ENCODE measurements at places on chromosomes 4 and X. TPM values are rescaled to one million over a fixed set of nuclear protein-coding genes. Genes with fewer than 3 reads are reported as not detected.

The DCAF12L1 gene
- total RNA-seq = not detected

GRCh38 chr4:76198411-76199237 is 15.0 kb downstream of the SCARB2 start:
- ATAC-seq = peak; percentile 27

DNA sequence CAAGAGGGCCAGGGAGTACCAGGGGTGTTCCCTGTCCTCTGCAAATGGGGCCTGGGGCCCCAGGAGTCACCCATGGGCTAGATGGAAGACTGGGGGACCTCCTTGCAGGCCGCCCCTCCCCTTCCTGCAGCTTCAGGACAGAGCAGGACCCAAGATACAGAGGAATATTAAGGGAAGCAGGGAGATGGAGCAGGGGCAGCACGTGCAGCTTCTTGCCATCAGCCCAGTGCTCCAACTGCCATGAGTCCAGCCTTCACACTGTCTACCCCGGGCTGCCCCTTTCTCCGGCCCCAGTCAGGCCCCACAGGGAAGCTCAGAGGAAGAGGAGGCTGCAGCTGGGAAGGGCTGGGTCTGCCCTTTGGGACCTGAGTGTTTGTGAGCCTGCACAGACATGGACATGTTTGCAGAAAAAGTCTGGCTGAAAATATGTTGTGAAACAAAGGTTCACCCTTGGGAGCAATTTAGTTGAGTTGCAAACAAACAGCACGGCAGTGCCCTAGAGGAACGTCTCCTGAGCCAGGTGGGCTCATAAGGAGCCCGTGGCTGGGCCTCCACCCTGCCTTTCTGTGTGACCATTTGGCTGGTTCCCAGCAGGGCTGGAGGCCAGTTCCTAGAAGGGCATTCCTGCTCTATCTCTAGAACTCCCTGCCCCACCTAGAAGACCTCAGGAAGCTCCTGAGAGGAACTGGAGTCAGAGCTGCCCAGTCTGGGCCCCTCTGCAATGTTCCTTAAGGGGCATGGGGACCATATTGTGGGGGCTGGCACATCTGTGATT is 8.9 kb downstream of the FATE1 start:
- no peak for ATAC-seq

The NKX3-2 gene
- total RNA-seq = not detected

DNA sequence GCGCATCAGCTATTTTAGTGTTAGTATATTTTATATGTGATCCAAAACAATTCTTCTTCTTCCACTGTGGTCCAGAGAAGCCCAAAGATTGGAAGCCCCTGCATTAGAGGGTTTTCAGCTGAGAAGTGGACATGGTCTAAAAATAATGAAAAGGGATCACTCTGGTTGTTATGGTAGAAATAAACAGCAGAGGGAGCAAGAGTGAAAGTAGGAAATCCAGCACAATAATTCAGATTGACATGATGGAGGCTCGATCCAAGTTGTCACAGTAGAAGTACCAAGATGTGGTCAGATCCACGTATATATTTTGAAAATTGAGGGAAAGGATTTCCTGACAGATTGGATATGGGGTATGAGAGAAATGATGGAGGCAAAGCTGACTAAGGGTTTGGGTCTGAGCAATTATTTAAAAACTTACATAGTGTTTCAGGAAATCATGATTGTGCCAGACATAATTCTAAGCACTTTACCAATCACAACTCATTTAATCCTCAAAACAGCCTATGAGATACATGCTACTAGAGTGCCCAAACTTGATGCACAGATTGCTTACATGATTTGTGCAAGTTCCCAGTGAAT is 17.0 kb upstream of the TMEM144 start:
- ATAC-seq = peak; percentile 37

DNA sequence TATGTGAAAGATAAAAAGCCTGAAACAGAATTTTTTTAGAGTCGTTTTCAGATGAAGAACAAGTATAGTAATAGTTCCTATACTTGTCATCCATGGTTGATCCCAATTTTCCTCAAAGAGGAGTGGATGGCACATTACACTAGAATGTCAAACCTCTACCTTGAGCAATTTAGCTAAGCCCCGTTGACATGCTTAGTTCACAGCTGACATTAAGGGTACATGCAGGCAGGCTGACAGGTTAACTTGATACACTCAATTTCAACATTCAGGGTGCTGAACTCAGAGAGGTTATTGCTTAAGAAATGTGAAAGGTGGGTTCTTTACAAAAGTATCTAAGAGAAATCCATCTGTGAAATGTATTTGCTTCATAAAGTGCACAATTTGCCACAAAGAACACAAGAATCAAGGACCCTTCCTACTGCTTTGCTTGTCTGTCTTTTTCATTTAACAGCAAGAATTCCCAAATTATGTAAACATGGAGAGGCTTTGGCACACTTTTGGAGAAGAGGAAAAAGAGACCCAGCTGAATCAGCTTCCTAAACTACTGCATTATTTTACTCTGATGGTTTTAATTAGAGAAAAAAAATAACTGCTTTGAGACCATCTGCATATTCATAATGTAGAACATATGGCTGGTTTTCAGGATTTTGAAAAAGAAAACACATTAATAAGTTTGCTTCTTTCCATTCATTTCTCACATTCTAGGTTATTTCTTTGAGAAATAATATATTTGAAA is 122.5 kb upstream of the DDIT4L start:
- no peak for ATAC-seq

DNA sequence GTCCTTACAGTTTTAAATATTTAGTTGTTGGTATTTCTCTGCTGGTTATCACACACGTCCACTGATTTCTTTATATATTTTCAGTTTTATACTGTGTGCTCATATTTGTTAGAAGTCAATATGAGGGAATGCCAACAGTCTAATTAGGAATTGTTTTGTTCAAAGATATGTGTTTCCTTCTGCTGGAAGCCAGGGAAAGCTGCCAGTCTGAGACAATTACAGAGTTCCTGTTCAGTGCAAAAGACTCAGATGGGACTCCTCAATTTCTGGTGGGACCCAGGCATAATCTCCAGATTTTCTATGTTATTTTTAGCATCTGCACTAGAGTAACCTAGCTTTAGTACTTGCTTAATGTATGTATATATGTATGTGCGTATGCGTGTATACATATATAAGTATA is 486.0 kb downstream of the GRID2 start:
- ATAC-seq = no peak

GRCh38 chr4:153408932-153409331 is 57.2 kb upstream of the TMEM131L start:
- ATAC-seq = no peak

The PDHA2 gene
- not detected for total RNA-seq

- peak; percentile 15 for ATAC-seq
These were observed 23.7 kb upstream of the UBA1 start for GRCh38 chrX:47169726-47170515.

- no peak for ATAC-seq
These were observed 112.1 kb downstream of the MGST2 start for GRCh38 chr4:139777757-139778156.

DNA sequence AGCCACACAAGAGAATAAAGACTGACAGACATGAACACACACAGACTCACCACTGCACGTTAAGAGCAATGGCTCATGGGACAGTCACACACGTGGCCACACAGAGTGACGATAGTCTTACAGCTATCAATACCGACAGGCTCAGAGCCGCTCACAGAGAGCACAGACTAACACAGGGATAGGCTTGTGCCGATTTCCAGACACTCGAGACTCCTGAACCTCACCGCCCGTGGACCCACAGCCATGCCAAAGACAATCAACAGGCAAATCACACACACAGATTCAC is 716 bp upstream of the SLC38A5 start:
- no peak for ATAC-seq

The SH3D19 gene
- total RNA-seq = 31.6 TPM

The MAGEE1 gene
- 0.84 TPM for total RNA-seq

DNA sequence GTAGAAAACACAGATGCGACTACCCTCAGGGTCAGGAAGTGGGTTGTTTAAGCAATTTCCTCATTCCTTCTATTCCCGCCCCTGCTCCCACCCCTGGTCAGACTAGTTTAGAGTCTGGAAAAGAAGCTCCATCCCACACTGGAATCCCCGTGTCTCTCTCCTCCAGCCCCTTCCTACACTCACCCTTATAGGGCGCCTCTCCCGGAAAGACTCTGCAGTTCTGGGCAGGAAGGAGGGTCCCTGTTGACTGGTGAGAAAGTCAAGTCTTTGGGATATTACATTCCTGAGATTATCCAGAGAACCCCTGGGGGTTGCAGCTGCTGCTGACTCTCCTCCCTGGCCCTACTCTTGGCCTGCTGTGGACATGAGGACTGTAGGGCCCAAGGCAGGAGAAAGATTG is 11.9 kb downstream of the STARD8 start:
- no peak for ATAC-seq

The EGFL6 gene
- total RNA-seq = 4.4 TPM

Measured in esophagus mucosa (tissue), 1 donor.